ENCODE measurements at places on chromosomes 12 and 14.

DNA sequence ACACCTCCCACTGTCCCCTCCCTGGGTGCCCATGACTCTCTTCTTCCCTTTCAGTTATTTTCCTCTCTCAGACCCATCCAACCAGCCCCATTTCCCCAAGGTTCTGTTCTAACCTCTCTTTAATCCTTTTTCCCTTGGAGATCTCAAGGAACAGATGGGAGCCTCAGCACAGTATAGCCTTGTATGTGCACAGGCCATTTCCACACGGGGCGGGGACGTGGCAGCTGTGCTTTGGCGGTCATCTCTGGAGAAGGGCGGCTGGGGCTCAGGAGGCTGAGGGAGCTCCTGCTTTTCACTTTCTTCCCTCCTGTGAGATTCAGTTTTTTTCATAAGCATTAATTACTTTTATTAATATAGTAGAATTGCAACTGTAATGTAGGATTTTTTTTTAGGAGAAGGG lies 212.2 kb downstream of the ZFP36L1 start:
- no peak for DNase-seq

DNA sequence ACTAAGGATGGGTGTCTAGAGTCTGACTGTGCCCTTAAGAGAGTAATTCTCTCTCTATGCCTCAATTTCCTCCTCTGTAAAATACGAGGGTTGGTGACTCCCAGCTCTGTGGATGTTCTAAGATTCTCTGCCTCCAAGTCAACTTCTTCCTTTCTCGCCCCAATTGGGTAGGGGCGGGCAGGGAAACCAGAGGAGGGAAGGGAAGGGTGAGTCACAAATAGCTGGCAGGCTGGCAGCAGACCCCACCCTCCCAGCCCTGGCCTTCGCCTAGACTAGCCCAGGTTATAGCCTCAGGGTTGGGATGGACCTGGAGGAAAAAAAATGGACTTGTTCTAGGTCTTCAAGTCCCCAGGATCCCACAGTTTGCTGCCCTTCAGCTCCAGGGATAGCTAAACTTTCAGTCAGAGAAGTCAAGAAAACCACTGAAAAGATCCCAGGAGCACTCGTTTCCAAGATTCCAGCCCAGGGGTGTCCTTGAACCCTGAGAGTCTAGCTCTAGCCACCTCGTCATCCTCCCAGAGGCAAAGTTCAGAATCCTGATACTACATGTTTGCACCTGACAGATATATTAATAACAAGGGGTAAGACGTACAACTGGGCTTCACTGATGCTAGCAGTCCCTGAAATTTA lies 2.3 kb downstream of the DGKA start:
- no peak for DNase-seq

DNA sequence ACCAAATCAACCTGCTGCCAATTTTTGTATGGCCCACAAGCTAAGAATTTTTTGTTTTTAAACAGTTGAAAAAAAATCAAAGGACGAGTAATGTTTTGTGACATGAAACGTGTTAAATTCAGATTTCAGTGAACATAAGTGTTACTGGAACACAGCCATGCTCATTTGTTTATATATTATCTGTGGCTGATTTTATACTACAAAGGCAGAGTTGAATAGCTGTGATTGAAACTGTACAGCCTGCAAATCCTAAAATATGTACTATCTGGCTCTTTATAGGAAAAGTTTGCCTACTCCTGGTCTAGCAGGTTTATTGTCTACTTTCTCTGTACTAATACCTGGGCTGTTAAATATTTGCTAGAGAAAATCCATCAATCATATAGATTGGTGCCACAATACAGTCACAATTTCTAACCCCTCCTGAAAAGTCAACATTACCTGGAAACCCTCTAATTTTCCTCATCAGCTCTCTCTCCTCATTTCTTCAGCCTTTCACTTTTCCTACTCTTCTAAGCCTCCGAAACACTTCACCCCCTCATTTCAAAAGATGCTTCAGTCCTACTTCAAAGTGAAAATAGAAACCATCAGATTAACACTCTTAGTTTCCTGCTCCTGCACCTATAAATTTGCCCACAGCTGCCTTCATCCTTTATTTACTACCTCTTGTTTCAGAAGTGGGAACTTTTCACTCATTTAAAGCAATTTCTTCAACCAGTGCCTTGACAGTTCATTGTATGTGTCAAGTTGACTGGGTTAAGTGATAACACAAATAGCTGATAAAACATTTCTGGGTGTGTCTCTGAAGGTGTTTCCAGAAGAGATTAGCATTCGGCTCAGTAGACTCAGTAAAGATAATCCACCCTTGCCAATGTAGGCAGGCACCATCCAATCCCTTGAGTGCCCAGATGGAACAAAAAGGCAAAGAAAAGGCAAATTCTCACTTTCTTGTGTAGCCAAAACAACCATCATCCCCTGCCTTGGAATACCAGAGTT lies 18.0 kb upstream of the C2CD5 start:
- DNase-seq: no peak

GRCh38 chr12:3554371-3555115 lies 63.5 kb downstream of the PRMT8 start:
- DNase-seq: peak; percentile 30

DNA sequence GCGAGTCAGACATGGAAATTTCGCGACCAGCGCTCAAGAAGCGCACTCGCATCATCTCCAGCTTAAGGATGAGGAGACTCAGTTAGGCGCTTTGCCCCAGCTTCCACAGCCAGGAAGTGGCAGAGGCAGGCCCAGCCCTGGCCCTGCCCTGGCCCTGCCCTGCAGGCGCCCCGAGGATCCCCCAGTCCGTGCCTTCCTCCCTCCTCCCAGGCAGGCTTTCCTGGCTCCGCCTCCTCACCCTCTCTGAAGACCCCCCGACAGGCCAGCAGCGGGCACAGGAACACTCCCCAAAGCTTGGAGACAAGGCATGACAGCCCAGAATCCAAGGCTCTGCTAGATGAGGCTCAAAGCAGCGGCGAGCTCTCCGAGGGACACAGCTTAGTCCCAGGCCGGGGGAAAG lies 25.1 kb downstream of the UBR7 start:
- DNase-seq: no peak

- DNase-seq: no peak
Observed at GRCh38 chr12:115341442-115341841, 657.5 kb upstream of the TBX3 start.

GRCh38 chr14:99605299-99605961 lies 1.4 kb upstream of the CCDC85C start:
- DNase-seq: no peak

- DNase-seq: no peak
Observed at GRCh38 chr14:97113339-97113738, 316.2 kb downstream of the VRK1 start.

GRCh38 chr14:76948213-76948947 lies 80.1 kb downstream of the IRF2BPL start:
- DNase-seq: no peak

GRCh38 chr14:100887728-100888335 lies 15.7 kb downstream of the RTL1 start:
- no peak for DNase-seq

DNA sequence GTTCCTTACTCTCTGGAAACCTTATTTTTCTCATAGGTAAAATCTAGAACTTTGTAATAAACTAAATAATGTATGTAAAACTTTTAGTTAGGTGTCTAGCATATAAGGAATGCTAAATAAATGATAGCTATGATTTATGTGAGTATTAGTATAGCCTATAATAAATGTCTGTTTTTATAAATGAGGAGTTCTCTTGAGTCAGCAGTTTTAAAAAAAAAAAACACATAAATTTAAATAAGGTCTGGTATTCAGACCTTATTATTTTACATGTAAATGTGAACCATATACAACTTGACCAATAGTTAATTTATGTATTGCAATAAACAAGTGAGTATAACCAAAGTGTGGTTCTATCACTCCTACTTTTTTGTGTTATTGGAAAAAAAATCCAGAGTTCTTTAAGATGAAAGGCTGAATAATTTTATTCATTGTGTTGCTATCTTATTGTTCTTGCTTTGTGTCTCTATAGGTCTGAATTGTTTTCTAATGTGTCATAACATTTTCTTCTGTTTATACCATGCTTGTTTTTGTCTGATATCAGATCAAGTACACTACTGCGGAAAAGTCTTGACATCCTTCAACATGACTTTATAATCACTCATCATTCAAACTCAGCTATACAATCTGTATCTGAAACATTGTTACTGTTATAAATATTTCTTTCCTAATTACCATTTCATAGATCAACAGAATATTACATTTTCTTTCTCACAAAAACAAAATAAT lies 115.7 kb downstream of the RASSF9 start:
- no peak for DNase-seq

GRCh38 chr12:25494926-25495325 lies 58.2 kb downstream of the LMNTD1 start:
- DNase-seq: no peak

DNA sequence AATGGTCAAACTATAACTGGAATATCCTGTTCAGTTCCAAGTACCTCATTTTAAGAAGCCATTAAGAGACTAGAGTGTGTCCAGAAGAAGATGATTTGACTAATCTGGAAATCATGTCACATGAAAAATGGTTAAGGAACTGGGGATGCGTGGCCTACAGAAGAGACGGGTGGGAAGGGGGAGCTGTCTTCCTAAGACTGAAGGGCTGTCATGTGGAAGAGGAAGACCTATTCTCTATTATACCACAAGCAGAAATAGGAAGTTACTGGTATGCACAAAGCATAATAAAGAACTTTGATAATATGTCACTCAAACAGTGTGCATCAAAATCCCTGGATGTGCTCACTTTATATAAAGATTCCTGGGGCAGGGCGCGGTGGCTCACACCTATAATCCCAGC lies 50.3 kb downstream of the HECTD4 start:
- no peak for DNase-seq

DNA sequence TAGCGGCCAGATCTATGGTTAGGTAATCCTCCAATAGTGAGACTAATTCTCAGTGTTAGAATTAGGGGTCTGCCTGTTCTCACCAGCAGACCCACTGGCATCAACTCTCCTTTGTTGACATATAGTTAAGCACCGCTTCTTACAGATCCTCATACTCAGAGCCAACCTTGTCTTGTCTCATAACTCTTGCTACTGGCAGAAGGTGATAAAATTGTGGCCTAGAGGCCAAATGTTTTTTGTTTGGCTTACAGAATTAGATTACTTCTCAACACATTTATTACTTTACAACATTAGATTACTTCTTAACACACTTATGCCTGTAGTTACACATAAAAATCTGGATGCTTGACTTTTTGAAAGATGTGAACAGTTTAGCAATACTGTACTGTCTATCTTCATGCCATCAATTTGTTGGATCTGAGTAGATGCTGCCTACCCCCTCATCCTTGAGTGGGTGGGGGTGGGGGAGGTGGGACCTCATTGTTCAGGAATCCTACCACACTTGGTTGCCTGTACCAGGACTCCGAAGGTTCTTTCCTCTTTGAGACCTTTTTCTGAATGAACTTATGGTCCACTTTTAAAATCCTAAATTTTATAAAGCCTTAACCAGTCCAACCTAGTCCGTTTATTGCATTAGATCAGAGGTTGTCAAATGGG lies 7.0 kb downstream of the MTHFD1 start:
- DNase-seq: no peak

GRCh38 chr14:70920608-70921007 lies 13.3 kb downstream of the PCNX1 start:
- DNase-seq: no peak

DNA sequence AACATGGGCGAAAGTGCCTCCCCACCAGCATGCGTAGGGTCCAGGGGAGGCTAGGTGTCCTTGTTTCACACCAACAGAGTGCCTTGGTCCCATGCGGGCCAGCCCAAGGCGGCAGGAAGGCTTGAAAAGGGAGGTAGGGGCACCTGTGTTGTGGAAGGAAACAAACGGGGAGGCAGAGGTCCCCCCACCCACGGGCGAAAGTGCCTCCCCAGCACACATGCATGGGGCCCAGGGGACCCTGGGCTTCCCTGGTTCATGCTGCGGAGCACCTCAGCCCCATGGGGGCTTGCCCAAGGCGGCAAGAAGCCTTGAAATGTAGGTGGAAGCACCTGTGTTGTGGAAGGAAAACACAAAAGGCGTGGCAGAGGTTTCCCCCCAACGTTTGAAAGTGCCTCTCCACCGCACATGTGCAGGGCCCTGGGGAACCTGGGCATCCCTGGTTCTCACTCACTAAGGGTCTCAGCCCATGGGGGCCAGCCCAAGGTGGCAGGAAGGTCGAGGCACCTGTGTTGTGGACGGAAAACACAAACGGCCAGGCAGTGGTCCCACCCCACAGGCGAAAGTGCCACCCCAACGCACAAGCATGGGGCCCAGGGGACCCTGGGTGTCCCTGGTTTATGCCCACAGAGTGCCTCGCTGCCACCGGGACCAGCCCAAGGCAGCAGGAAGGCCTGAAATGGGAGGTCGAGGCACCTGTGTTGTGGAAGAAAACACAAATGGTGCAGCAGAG lies 374.7 kb downstream of the ALG10 start:
- DNase-seq: no peak

DNA sequence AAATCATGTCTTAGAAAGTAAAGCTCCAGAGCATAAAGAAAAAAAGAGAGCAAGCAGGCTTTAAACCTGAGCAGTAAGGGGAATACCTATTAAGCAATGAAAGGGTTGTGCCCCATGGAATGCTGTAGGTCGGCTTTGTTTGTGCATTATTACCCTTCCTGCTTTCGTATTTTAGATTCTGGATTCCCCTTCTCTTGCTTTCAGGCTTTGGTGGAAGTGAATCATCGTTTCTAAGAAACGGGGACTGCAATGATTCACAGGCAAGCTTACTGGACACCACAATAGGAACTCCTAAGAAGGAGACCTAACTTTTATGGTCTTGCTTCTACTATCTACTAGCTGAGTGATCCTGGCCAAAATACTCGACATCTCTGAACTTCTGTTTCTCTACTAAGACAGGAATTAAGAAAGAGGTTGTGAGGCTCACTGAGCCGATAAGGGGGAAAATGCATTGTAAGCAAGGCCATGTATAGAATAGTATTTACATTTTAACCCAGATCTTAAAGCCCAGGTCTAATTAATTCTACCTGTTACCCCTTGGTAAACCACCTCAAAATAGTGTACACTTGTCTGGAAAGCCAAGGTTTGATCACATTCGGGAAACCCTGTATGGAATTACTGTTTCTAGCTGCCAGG lies 1.2 kb upstream of the BMAL2 start:
- peak; percentile 7 for DNase-seq

- DNase-seq: no peak
Observed at GRCh38 chr12:16437926-16438325, 90.5 kb downstream of the MGST1 start.

GRCh38 chr14:59277659-59278058 lies 89.2 kb downstream of the DAAM1 start:
- DNase-seq: no peak

DNA sequence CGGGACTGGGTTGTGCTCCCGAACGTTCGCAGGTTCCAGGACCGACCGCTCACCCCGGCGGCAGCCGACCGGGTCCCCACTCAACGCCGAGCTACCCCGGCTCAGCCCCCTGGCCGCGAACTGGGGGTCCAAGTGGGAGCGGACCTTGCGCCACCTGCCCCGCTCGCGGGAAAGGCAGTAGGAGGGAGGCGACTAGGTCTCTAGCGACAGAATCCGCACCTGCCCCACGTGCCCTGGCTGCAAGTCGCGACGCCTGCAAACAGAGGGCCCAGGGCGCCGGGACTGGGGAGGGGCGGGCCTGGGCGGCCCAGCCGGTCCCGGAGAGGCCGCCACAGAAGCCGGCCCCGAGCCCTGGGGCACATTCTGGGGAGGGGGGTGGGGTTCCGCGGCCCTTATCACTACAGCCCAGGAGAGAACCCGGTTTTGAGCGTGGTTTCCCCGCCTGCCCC lies 239.2 kb upstream of the CPNE8 start:
- DNase-seq: no peak
